GM20000 (cell line): ENCODE measurements at places on chromosomes 4 and X.

DNA sequence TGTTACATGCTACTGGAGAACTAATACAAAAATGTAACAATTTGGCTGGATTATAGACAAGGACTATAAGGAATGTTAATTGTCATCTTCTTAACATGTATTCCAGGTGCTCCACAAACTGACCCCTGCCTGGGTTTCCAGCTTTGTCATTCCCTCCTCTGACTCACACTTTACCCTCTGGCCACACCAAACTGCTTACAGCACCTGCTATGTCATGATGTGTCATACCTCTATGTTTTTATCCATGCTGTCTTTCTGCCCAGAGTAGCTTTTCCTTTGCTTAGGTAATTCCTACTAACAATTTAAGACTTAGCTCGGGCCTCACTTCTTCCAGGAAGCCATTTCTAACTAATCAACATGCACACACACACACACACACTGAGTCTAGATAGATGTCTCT is 14.0 kb upstream of the SHROOM4 start:
- no peak for DNase-seq

DNA sequence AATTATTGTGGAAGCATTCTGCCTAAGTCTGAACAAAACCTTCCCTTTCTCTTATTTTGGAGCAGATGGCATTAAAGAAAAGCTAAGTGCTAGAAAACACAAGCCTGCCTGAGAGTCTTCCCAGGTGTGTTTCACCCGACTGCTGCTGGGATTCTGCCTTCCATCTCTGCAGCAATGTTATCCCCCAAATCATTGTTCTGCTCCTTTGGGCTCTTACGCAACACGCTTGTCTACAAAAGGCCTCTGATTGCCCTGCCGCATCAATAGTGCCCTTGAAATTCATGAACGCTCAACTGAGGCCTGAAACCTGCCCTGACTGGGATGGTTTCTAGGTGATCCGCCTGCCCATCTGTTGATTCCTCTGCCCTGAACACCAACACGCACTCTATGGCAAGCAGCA is 80.3 kb downstream of the SEL1L3 start:
- DNase-seq, result no peak

DNA sequence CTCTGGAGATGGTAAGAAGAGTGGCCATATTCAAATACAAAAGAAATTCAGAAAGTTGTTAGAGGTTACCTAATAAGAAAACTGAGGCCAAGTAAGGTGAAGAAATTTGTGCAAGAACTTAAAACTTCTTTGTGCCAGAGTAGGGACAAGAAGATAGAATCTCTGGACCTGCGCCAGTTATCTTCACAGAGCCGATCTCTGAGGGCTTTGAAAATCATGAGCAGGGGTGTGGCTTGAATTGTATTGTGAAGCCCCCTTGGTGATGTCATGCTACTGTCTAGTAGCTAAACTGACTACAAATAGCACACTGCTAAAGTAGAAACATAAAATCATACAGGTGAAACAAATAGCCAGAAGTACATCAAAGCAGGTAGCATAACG is 184.6 kb downstream of the UGT8 start:
- no peak for DNase-seq

DNA sequence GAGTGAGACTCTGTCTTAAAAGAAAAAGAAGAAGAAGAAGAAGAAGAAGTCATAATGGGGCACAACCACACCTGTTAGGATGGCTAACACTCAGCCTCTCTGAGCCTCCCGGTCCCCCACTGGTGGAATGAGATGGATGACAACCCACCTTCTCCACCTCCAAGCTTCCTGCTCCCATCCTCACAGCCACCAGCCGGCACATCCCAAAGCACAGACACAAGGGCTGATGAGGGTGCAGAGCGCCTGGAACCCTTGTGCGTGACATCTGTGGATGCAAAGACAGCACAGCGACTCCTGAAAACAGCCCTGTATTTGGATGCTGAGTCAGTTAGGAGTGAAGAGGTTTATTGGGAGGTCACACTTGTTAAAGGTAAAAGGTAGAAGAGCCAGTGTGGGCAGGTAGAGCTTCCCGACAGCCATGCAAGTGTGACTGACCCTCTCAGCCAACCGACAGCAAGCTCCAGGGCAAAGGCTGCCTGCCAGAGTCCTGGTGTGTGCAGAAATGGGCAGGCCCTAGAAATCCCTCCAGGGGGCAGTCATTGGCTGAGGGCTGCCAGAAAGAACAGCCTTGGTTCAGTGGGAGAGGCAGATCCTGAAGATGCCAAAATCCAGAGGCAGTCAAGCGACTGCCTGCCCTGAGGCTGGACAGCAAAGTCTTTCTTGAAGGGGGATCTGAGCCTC is 26.6 kb upstream of the MAN2B2 start:
- no peak for DNase-seq

GRCh38 chrX:70033348-70034051 is 16.2 kb downstream of the AWAT2 start:
- DNase-seq, result peak; percentile 26

GRCh38 chr4:2268357-2269205 is 6.7 kb upstream of the MXD4 start:
- no peak for DNase-seq

GRCh38 chr4:10106421-10107039 is 10.1 kb downstream of the WDR1 start:
- no peak for DNase-seq

- no peak for DNase-seq
These were observed at the start of gene ATP2B3 for GRCh38 chrX:153517423-153517822. Gene ATP2B3 (plus strand): TSS chrX:153517642. CDS start chrX:153536248, 18,606 bp downstream.

DNA sequence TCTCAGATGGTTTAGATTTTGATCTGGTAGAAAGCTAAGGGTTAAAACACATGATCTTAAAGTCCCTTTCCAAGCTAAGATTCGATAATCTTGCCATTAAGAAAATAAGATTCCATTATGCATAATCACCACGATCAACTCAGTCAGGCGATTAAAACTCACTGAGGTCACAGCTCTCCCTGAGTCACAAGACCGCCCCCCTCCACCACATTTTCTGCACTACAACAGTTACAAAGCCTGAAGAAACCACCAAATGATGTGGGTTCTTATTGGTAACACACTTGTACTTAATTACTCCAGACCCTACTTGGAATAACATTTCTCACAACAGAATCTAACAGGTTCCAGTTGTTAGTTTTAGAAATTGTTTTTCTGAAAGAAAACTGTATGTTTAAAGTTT is 62.8 kb downstream of the SH3KBP1 start:
- DNase-seq, result no peak

- no peak for DNase-seq
These were observed 1934.9 kb downstream of the ARAP2 start for GRCh38 chr4:34309383-34309906.

DNA sequence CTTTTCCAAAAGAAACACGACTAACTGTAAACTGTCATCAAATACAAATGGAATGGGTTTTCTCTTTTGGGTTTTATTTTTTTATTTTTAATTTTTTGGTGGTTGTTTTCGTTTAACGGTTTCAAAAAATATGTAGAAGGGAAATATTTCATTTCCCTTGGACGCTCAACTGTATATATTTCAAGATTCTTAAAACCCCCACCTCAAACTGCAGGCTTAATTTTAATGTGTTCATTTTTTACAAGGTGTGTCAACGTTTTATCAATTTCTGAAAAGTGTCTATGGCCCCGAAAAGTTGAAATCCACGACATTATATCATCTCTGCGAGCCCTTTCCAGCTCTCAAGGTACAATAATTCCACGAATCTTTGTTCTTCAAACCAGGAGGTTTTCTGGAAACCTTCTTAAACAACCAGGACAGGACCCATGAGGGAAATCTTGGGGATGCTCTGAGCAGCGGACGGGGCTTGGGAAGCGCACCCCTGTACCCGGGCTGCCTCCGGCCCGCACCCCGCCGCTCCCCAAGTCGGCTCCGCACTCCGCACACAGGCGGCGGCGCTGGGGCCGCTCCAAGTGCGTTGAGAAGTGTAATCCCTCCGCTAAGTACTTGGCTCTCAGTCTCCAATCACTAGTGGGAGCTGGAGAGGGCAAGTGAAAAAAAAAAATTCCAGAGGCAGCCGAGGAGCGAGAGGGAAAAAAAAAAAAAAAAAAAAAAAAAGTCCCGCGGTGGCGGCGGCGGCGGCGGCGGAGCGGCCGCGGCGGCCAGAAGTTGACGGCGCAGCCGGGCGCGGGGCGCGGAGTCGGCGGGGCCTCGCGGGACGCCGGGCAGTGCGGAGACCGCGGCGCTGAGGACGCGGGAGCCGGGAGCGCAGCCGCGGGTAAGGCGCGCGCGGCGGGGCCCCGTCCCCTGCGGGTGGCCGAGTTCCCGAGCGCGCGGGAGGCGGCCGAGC is at the start of gene BMPR1B:
Gene BMPR1B, plus strand, starts transcription at position 764 of the 949 bp plus-strand sequence. CDS start 346,470 bp downstream, outside the sequence.
- DNase-seq, result peak; percentile 29

DNA sequence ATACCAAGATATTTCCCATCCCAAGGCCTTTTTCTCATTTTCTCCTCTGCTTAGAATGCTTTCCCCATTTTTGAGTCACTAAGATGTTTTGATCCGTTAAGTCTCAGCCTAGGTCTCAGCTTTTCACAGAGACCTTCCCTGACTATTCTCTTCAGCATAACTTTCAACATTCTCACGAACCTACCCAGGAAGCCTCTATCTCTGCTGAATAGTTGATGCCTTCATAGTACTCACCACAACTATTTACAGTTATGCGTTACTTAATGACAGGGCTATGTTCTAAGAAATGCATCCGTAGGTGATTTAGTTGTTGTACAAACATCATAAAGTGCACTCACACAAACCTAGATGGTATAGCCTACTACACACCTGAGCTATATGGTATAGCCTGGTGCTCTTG is 64.5 kb downstream of the ARL9 start:
- DNase-seq, result no peak

- DNase-seq, result no peak
These were observed 128.0 kb downstream of the CPE start for GRCh38 chr4:165506849-165507248.

- DNase-seq, result no peak
These were observed 211.1 kb upstream of the ZIC3 start for GRCh38 chrX:137354851-137355250.

GRCh38 chr4:125097729-125098128 is 217.0 kb upstream of the FAT4 start:
- DNase-seq, result no peak

- DNase-seq, result no peak
These were observed 22.6 kb downstream of the UVSSA start for GRCh38 chr4:1369479-1370079.

GRCh38 chr4:156173937-156174336 is 220.3 kb upstream of the CTSO start:
- no peak for DNase-seq

- DNase-seq, result no peak
These were observed 69.8 kb downstream of the FBXL5 start for GRCh38 chr4:15585331-15585730.

GRCh38 chr4:138050601-138051000 is 191.5 kb downstream of the SLC7A11 start:
- no peak for DNase-seq

DNA sequence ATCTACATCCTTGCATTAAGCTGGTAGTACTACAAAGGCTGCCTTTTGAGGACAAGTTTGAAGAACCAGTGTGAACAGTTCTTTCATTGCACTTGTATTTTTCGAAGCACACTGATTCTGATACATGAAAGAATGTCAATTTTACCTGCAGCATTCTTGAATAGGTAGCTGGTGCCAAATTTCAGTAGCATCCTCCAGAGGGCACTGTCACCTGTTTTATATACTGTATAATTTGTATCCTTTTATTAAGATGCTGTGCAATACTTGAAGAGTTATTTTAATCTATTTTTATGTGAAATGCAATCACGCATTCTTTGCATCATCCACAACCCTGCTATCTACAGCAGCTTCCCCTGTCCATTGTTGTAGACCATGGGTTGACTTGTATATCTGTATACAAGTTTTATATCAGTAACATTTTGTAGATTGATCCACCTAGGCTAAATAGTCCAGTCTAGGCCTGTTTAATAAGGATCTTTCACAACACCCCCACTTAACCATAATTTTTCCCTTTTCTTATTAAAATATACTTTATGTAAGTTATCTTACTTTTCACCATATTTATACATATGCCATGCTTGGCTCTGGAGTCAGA is 325.7 kb downstream of the PCDH7 start:
- DNase-seq, result no peak

GRCh38 chr4:107283587-107284559 is 247.8 kb upstream of the DKK2 start:
- no peak for DNase-seq
